ENCODE measurements at places on chromosomes 7 and 10. TPM values are rescaled to one million over a fixed set of nuclear protein-coding genes. Genes with fewer than 3 reads are reported as not detected.

ALOX5 gene
- total RNA-seq = not detected

GPR146 gene
- total RNA-seq = 3.8 TPM

SLC26A3 gene
- not detected for total RNA-seq

VWA2 gene
- total RNA-seq = not detected

OPN4 gene
- total RNA-seq = 0.14 TPM

CRHR2 gene
- total RNA-seq = not detected

CHAT gene
- not detected for total RNA-seq

CYP2C9 gene
- not detected for total RNA-seq

DPYSL4 gene
- total RNA-seq = 6.3 TPM

OR2A42 gene
- under 0.01 TPM for total RNA-seq

ZNF138 gene
- total RNA-seq = 6.1 TPM

FAM25A gene
- total RNA-seq = not detected

ADAMTS14 gene
- total RNA-seq = 3.6 TPM

CYP26C1 gene
- 0.09 TPM for total RNA-seq

RPEL1 gene
- total RNA-seq = not detected

CPVL gene
- total RNA-seq = 0.30 TPM

PTPRN2 gene
- under 0.01 TPM for total RNA-seq

PNLIP gene
- total RNA-seq = not detected

DPP6 gene
- not detected for total RNA-seq

MACROH2A2 gene
- total RNA-seq = 5.6 TPM
